ENCODE measurements at places on chromosomes 12 and 14.

DNA sequence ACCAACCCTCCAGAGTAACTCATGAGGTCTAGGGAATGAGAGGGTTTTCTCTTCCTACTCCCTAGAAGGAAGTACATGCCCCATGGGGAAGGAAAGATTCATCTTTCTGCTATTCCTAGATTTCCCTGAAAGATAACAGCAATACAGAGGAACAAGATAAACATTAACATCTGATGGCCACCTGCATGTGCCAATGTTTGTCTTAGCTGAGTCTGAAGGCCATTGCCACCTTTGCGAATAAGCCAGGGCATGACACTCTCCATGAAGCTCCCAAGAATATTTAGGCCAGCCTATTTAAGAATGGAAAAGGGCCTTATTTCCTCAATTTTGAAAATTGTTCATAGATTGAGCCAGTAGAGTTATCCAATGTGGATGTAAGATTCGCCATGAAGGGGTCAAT, 26.0 kb downstream of the IGF1 start:
- no peak for DNase-seq

- peak; percentile 52 for DNase-seq
These were observed 9.7 kb upstream of the TBPL2 start for GRCh38 chr14:55450124-55450523.

GRCh38 chr14:90569606-90570387, 173.0 kb downstream of the CALM1 start:
- DNase-seq, result no peak

DNA sequence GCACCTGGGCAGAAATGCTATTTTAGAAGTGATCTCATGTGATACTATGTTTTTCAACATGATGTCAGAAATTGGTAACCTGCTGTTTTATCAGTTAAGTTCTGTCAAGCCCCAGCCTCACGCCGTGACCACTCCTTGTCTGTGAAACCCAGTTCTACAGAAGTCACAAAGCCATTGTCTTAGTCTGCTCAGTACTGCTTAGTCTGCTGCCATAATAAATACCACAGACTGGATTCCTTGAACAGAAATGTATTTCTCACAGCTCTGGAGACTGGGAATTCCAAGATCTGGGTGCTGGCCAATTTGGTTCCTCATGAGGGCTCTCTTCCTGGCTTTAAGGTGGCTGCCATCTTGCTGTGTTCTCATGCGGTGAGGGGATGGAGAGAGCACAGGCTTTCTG, 176.9 kb downstream of the PRKCH start:
- no peak for DNase-seq

DNA sequence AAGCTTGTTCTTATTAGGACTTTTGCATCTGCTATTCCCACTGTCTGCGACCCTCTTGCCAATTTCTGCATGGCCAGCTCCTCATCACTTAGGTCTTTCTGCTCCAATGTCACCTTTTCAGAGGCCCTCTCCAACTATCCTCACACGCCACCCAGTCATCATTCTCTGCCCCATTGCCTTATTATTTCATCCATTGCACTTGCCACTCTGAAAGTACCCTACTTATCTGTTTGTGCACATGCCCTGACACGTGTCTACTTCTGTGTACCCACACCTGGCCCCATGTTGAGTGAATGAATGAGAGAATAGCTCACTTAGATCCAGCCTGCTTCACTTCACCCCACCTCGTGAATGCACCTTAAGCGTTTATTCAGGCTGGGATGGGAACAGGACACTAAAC, 218.7 kb upstream of the TBX3 start:
- DNase-seq, result no peak

DNA sequence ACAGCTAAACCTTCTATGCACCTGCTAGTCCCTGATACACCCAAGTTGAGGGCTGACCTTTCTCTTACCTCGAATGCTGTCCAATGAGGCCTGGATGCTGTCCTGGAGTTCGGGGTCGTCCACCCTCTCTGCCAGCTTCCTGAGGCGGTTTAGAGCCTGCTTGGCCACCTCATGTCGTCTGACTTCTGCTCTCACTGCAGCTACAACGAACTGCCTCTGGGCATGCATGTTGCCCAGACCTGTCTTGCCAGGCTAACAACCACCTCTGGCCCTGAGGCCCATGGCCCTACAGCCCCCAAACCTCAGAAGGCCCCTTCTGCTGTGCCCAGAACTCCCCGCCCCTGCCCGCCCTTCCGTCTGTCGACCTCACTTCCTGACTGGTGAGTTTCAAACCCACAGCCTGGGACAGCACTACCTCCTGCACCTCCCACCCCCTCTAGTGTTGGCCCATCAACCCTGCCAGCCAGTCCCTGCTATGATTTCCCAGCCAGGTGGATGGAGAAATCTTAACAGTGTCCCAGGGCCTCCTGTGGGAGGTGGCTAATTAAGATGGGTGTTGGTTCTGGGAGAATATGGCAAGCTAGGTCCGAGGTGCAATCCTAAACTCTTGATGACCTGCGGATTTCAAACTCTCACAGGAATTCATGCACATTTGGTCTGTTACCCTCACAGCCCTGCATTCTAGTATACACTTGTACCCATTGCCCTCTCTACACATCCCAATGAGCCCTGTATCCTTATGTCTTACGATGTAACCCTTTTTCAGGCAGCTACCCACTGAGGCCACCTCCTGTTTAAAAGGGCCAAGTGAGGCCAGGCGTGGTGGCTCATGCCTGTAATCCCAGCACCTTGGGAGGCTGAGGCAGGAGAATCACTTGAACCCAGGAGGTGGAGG, 2.7 kb upstream of the TSPAN31 start:
- peak; percentile 87 for DNase-seq

DNA sequence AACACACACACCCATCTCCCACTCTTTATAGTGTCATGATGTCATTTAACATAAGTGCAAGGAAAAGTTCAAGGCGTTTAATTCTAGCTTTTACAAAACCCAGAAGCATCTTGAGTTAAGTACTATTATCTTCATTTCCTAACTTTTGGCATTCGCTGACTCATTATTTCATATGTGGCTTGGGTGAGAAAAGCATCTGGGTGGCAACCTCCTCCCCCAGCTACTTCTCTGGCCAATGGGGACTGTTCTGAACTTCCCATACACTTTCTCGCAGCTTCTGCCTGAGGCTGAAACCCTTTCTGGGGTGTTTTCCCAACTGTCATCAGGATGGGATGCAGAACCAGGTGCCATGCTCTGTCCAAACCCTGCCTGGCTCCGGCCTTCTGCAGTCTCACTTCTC, 2.8 kb upstream of the MARK3 start:
- peak; percentile 81 for DNase-seq

DNA sequence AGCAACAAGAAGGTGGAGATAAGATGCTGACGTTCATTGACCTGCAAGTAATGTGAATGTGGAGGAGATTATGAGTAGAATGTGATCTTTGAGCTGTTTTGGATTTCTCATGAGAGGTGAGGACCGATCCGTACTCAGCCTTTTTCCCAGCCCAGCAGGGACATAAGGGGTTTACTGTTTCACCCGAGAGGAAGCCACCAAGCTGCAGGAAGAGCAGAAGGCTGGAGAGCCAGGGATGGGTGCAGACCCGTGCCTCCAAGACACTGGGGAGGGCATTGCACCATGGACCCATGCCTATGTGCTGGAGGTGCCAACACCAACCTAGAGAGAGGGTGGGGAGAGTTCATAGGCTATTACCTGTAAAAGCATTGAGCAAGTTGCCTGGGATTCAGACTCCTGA, 206.0 kb upstream of the DIO3 start:
- DNase-seq, result no peak

DNA sequence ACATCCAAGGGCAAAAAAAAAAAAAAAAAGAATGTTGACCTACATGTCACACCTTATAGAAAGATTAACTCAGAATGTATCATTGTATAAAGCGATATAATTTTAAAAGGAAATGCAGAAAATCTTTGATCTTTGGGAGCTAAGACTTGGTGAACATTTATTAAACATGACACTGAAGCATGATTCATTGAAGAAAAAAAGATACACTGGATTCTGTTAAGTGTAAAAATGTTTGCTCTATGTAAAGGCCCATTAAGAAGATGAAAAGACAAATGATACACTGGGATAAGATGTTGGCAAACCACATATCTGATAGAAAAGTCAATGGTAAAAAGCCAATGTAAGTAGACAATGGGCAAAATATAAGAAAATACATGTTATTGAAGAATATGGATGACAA, 1131.0 kb downstream of the AACS start:
- DNase-seq, result no peak

DNA sequence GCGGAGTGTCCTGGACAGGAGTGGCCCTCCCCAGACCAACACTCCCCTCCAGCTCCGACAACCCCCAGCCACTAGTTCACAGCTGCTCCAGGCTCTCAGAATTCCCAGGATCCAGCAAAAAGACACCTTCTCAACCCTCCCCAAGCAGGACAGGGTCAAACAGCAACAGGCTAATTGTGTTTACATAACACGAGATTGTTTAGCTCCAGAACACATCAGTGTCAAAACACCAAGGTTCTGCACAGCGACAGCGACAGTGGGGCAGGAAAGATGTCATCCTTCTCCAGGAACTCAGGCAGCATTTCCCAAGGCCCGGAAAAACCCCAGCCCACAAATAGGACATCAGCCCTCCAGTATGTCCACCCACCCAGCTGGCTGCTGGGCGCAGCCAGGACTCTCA, 16.5 kb downstream of the ITPK1 start:
- DNase-seq, result no peak

GRCh38 chr14:52741865-52742264, 11.9 kb downstream of the STYX start:
- DNase-seq, result no peak

- DNase-seq, result no peak
These were observed 49.7 kb upstream of the KCNH3 start for GRCh38 chr12:49489154-49489553.
